Stimulated activated CD4-positive, alpha-beta T cell treated with anti-CD3 and anti-CD28 coated beads, Interleukin-2, amount 100 ng/mL, for 48 hours (primary cell): ENCODE measurements at places on chromosomes 16 and 17.

DNA sequence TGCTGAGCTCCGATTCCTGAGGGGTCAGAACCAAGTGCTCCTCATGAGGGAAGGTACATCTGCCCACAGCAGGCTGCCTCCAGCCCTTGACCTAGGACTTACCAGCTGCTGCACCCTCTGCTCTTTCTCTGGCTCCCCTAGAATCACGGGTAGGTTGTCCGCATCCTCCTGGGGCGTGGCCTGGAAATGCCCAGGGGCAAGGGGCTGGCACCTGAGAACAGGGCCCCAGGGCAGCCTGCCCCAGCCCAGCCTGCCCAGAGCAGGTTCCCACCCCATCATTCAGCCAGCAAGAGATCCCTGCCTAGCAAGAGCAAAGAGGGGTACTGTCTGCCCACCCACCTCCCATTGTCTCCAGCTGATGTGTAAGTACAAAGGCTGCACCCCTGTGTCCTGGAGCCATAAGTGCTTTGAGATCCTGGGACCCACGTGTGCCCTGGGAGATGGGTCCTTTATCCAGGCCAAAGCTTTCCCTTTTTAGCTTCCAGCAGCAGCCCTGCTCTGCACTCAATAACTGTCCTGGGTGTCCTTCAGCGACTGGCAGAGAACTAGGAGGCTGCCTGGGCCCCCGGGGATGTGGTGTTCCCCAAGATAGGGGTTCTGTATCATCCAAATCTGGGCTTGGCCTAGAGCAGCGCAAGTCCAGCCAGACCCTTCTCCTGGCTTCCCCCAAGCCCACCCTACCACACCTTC, 5.1 kb downstream of the TSPOAP1 start:
- DNase-seq = no peak

GRCh38 chr16:69520800-69521602, 44.8 kb upstream of the NFAT5 start:
- DNase-seq = peak; percentile 18

DNA sequence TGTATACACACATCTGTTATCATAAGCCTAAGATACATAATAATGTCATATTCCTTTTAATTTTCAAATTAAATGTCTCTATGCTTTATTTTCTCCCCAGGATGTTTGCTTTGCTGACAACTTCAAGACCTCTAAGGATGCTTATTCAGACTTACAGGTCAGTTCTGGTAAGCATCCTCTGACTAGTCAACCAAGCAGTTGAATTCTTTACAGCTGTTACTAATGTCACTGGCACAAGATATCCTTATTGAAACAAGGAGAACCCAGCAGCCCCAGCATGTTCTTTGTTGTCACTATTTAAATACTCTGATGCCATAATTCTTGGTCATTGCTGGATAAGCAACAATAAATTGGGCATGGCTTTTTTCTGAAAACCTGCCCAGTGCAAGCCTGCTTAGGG, 232.3 kb upstream of the PMFBP1 start:
- DNase-seq = no peak

GRCh38 chr17:68718465-68718864, 117.3 kb upstream of the FAM20A start:
- no peak for DNase-seq

GRCh38 chr16:30509081-30509765, 17.1 kb downstream of the ZNF768 start:
- DNase-seq = no peak

- no peak for DNase-seq
These were observed 63.1 kb downstream of the SEC14L1 start for GRCh38 chr17:77203846-77204245.

GRCh38 chr16:66964049-66964448, 3.0 kb downstream of the CES3 start:
- DNase-seq = no peak

GRCh38 chr16:279531-279930, 860 bp upstream of the ARHGDIG start:
- no peak for DNase-seq

DNA sequence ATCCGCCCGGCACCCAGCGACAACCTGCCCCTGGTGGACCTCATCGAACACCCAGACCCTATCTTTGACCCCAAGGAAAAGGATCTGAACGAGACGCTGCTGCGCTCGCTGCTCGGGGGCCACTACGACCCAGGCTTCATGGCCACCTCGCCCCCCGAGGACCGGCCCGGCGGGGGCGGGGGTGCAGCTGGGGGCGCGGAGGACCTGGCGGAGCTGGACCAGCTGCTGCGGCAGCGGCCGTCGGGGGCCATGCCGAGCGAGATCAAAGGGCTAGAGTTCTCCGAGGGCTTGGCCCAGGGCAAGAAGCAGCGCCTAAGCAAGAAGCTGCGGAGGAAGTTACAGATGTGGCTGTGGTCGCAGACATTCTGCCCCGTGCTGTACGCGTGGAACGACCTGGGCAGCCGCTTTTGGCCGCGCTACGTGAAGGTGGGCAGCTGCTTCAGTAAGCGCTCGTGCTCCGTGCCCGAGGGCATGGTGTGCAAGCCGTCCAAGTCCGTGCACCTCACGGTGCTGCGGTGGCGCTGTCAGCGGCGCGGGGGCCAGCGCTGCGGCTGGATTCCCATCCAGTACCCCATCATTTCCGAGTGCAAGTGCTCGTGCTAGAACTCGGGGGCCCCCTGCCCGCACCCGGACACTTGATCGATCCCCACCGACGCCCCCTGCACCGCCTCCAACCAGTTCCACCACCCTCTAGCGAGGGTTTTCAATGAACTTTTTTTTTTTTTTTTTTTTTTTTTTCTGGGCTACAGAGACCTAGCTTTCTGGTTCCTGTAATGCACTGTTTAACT, 1.0 kb downstream of the NOG start:
- no peak for DNase-seq

GRCh38 chr17:48639982-48640857, 14.1 kb upstream of the HOXB9 start:
- no peak for DNase-seq

- no peak for DNase-seq
These were observed 13.1 kb upstream of the TCAP start for GRCh38 chr17:39651923-39652586.

- no peak for DNase-seq
These were observed 13.9 kb upstream of the SCNN1B start for GRCh38 chr16:23288209-23288608.

DNA sequence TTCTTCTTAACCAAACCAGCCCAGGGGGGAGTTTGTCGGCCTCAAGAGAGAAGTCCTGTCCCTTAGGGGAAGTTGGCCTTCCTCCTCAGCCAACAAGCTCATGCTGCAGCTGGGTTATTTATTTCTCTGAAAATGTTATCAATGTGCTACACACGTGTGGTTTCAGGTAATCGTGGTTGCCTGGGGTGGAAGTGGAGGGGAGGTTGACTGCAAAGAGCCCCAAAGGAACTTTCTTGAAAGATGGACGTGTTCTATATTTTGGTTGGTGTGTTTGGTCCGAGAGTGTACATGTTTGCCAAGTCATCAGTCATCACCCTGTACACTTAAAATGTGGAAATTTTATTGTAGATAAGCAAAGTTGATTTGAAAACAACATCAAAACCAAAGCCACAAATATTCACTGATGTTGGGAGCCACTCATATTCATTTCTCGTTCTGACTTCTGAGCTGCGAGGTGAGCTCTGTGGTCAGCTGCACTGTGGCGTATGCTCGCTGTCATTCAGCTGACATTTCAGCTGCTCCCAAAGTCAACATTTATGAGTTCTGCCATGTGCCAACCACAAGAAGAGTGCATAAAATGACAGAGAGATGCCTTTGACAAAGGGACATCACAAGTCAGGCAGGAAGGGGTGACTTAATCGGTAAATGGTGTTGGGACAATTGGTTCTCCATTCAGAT, 26.5 kb upstream of the ADGRG1 start:
- no peak for DNase-seq

- DNase-seq = no peak
These were observed 308.2 kb upstream of the GOT2 start for GRCh38 chr16:59042301-59042700.

GRCh38 chr16:78005881-78006280, 16.5 kb upstream of the CLEC3A start:
- no peak for DNase-seq

DNA sequence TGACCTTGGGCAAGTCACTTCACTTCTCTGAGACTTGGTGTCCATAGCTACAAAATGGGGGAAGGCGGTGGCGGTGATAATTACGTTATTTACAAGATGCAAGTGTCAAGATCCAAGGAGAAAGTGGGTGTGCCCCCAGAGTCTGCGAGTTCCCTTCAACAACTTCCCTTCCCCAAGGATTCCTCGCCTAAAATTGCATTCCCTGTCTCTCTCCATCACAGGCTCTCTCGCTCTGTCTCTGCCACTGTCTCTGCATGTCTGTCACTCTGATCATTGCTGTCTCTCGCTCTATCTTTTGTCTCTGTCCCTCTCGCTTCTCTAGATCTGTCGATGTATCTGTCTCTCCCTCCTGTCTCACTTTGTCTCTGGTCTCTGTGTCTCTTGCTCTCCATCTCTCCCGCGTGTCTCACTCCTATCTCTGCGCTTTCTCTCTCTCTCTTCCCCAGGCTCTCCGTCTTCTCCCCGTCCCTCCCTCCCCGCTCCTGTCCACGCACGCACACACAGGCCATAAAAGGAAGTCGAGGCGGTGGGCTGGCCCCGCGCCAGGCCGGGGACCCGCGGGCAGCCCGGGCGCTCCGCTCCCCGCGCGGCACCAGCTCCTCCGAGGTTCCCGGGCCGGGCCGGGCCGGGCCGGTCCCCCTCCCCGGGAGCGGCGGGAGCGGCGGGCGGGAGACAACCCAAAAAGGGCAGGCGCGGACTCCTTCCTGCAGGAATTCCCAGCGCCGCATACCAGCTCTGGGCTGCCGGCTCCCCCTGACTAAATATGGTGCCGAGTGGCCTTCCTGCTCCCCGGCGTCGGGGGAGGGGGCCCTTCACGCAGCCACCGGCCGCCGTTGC, 1.1 kb upstream of the MYH11 start:
- DNase-seq = no peak

GRCh38 chr16:78744796-78745107, 645.3 kb downstream of the WWOX start:
- DNase-seq = no peak

GRCh38 chr17:37220607-37220953, 155.2 kb upstream of the C17orf78 start:
- DNase-seq = no peak
